ENCODE measurements at places on chromosomes 3 and 15.

- no peak for DNase-seq
These were observed 294.0 kb downstream of the SOX2 start for GRCh38 chr3:182005701-182006100.

- DNase-seq: no peak
These were observed 29.8 kb downstream of the FSTL1 start for GRCh38 chr3:120420928-120421551.

DNA sequence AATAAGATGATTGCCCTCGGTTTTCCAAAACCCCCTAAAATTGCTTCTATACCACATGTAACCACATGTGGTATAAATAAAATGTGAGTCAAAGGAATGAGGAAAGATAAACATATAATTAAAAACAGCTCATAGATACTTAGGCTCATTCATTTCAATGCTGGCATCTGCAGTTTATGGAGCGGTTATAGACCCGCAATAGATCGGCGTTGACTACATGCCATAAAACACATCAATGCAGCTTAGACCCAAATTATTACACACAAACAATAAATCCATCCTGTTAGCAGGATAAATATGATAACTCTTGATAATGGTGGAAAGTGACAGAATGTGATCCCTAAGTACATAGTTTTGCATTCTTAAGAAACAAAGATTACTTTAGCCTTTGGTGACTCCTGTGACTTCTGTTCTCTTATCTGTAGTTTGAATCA is 143.7 kb downstream of the NR2F2 start:
- no peak for DNase-seq

DNA sequence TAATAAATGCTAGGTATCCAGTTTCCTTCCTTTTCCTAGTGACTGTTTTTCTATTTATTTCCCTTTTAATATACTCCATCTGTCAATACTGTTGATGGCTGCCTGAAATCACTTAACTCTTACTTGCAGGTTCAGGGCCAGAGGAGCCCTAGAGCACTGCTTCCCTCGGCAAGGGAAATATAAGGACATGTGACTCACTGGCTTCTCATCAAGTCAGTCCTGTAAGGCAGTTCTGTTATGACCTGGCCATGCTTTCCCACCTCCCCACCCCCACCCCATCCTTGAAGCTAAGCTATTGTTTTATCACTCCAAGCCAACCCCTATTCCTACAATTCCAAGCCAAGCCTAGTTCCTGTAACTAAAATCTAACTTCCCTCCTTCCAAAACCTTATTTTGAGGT is 800.7 kb downstream of the ROBO1 start:
- no peak for DNase-seq

DNA sequence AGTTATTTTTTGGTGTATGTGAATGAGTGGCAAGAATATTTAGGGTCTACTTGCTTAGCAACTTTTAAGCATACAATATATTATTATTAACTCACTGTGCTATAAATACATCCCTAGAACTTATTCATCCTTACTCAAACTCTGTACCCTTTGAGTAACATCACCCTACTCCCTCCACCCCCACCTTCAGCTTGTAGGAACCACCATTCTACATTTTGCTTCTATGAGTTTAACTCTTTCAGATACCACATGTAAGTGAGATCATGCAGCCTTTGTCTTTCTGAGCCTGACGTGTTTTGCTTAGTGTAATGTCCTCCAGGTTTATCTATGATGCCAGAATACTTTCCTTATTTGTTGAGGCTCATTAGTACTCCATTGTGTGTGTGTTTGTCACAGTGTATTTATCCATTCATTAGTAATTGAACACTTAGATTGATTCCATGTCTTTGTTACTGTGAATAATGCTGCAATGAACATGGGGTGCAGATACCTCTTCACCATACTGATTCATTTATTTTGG is 526.9 kb downstream of the PYDC2 start:
- no peak for DNase-seq

- no peak for DNase-seq
These were observed 345.7 kb upstream of the TRIM42 start for GRCh38 chr3:140332131-140332530.

DNA sequence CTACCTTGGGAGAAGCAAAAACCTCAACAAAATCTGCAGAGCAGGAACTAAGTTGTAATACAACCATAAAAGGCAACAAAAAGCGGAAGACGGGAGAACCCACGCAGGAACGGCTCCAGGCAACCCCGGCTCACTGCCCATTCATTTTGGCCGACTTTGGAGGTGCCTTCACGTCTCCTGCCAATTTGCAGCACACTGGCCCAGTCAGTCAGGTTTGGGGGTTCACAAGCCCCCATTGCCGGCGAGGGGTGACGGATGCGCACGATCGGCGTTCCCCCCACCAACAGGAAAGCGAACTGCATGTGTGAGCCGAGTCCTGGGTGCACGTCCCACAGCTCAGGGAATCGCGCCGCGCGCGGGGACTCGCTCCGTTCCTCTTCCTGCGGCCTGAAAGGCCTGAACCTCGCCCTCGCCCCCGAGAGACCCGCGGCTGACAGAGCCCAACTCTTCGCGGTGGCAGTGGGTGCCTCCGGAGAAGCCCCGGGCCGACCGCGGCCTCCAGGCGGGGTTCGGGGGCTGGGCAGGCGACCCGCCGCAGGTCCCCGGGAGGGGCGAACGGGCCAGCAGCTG is 463 bp downstream of the TERC start:
- peak; percentile 61 for DNase-seq

DNA sequence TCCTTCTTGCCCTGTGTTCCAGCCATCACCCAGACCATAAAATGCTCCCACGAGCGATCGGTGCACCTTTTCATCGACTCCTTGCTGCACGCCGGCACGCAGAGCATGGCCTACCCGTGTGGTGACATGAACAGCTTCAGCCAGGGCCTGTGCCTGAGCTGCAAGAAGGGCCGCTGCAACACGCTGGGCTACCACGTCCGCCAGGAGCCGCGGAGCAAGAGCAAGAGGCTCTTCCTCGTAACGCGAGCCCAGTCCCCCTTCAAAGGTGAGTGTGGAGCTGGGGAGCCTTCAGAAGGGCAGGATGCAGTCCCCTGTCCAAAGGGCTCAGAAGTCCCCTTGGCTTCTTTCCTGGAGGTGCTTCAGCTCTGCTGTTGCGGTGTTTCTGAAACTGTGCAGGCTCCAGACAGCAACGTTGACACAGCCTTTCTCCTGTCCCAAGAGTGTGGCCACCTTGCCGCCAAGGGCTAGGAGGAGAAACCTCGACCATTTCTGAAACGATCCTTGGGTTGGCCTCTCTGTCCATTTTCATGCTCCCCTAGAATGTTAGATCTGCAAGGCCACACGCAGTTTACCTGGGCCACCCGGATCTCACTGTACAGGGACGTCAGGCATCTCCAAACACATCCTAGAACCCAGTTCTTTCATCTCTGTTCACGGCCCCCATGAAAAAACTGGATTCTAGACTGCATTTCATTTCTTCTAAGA is 116.7 kb downstream of the LIPC start:
- DNase-seq: no peak

DNA sequence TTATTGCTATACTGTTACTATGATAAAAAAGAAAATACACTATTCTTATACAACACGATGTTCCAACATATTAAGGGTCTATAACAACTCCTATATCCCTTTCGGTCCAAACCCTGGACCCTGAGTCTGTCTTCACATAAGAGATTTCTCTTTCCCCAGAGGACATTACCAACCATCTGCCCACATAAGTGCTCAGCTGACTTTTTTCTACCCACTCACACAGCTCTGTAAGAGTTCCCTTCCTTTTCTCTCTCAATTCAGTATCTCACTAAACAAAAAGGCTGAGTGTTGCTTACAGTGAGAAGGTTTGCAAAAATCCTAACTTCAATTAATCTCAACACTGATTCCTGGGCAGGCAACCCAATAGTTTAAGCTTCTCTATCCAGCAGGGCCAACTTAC is 30.5 kb downstream of the ITGB5 start:
- no peak for DNase-seq

DNA sequence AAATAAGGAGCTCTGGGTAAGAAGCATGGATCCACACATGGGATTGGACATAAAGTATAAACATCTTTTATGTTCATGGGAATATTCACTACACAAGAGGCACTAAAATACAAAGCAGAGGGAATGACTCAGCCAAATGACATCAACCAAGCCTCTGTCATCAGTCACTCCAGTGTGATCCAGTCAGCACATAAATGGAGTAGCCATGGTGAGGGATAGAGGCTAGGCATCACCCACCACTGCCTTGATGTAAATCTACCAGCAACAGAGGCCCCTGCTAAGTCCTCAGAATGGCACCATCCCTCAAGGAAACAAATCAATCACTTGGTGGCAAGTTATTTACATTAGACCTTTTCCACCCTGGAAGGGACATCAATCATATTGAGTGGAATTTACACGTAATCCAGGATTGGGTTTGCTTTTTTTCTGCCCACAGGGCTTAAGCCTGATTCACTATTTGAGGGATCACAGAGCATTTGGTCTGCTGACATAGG is 27.2 kb downstream of the VEPH1 start:
- no peak for DNase-seq

GRCh38 chr3:13600950-13601691 is 52.2 kb downstream of the FBLN2 start:
- no peak for DNase-seq

- DNase-seq: no peak
These were observed 16.4 kb upstream of the SKIC8 start for GRCh38 chr15:78315686-78316282.

DNA sequence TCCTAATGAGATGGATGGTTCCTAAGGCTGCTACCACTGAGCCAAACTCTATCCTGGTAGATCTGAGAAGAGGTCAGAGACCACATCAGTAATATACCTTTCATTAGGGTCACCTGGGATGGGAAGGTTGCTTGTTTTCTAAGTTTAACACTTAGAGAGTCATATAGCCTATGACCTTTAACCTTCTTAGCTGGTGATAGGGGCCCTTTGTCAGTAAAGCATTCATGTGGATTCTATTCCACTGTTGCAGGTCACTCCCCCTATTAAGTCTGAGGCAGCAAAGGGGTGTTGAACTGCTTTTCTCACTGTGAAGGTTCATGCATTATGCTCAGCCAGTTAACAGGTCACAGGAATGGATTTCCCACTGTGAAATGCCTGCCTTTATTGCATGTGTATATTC is 6.1 kb upstream of the ZNF609 start:
- DNase-seq: no peak

GRCh38 chr3:58573640-58574039 is 3.6 kb downstream of the FAM107A start:
- DNase-seq: no peak

- no peak for DNase-seq
These were observed 95.3 kb upstream of the SOX2 start for GRCh38 chr3:181616088-181617070.

DNA sequence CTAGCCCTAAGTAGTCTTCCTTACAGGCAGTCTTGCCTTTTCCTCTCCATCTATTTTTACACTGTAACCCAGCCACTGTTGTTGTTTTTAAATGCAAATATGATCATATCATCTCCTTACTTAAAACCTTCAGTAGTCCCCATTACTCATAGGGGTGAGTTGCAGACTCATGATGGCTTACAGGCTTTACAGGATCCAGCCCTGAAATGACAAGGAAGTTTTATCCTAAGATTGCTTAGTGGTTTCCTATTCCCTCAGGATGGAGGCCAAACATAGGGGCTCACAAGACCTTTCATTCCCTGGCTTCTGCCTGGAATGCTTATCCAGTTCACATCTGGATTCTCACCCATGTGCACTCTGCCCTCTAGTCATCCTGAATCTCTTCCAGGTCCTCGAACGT is 27.7 kb upstream of the PCOLCE2 start:
- DNase-seq: no peak

GRCh38 chr3:151468284-151468917 is 7.5 kb upstream of the IGSF10 start:
- peak; percentile 16 for DNase-seq

- DNase-seq: no peak
These were observed 93.4 kb upstream of the CTDSPL start for GRCh38 chr3:37768107-37768809.

DNA sequence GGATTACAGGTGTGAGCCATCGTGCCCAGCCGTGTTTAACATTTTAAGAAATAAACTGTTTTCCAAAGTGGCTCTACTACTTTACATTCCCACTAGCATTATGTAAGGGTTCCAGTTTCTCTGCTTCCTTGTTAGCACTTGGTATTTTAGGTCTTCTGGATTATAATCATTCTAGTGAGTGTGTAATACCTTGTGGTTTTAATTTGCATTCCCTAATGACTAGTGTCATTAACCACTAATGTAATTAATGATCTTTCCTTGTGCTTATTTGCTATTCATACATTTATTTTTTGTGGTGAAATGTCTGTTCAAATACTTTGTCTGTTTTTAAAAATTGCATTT is 30.7 kb downstream of the ARIH2 start:
- DNase-seq: no peak

- no peak for DNase-seq
These were observed 12.8 kb downstream of the TPRG1 start for GRCh38 chr3:189184566-189184965.
